ENCODE measurements at places on chromosomes 12 and 14.

DNA sequence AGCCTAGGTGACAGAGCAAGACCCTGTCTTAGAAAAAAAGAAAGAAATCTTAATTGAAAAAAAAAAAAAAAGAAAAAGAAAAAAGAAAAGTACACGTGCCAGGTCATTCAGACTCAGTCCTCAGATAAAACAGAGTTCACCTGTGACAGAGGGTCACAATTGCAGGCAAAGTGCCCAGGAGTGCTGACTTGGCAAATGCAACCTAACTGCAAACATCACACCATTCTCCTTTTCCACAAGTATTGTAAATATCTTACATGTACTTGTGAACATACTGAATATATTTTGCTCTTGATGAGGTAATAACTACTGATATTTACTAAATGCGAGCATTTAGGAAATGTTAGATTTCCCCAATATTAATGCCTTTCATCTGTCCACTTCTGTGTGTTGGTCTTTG is 9.0 kb upstream of the COL2A1 start:
- no peak for DNase-seq

DNA sequence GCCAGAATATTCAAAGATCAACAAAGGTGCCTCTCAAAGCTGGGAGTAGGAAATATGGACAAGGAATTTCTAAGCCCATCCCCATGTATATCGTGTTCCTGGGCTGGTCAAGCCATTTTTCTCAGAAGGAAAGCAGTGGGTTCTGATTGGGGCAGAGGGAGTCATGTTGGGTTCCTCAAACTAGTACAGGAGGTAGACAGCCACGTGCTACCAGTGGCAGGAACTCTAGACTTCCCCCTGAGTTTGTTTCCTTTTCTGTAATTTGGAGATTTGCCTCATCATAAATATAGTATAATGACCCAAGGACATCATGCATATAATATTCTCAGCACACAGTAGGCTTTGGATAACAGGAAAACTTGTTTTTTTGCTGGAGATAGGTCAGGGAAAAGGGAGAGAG is 16.4 kb upstream of the PLEKHH1 start:
- DNase-seq: no peak

DNA sequence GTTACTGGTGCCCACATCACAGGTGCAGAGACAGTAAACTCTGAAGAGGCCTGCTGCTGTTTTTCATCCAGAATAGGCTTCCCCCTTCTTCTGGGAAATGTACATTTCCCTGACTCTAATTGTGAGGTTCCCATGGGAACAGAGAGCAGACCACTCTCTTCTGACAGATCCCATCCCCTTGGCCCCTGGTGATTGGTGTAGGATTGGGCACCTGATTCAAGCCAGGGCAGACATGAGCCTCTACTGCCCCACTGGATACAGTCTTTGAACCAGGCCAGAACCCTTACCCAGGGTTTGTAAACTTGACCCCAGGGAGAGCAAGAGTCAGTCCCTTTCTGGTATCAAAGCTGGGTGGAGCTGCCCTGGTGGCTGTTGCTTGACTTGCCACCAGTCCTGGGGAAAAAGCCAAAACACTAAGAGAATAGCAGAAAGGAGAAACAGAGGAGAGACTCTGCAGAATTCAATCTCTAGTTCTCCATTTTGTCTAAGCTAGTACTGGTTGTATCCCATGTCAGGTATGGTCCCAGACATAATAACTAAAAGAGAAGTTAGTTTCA is 14.8 kb upstream of the NFYB start:
- no peak for DNase-seq

DNA sequence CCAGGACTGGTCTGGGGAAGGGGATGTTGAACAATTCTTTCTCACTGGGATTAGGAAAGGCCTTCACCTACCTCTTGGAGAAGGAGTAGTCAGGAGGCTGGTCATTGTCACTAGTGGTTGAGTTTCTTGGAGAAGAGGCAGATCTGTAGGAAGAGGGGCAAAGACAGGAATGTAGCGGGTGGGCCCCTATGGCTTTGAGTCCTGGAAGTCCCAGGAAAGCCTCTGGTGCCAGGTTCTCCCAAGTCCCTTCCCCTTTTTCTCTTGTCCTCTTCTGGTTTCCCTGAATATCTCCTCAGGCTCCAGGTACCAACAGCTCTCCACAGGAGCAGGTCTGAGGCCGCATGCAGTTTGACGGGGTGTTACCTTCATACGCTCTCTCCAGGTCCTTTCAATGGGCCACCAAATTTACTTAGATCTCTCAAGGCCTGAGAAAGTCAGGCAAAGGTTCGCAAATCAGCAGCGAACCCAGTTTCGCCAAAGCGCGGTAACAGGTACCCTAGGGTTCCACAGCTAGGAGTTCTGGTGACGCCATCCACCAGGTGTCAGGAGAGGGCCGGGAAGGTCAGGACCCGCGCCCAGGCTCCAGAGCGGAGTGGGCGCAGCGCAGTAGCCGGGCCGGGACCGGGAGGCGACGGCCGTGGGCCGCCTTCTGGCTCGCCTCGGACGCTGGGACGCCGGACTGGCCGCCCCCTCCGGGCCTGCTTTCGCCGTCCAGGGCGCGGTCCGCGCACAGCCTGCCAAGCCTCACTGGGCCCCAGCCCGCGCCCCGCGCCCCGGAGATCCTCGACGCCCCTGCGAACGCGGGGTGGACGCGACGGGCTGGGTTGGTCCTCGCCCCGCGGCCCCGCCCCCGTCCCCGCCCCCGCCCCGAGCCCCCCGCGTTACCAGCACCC is 795 bp downstream of the SMAGP start:
- peak; percentile 26 for DNase-seq

- no peak for DNase-seq
These were observed 78.0 kb upstream of the TTC7B start for GRCh38 chr14:90894241-90894640.

- DNase-seq: peak; percentile 83
These were observed 1.3 kb downstream of the ZC3H10 start for GRCh38 chr12:56119361-56119796.

- DNase-seq: peak; percentile 78
These were observed 131.2 kb upstream of the DYRK2 start for GRCh38 chr12:67517181-67517887.

GRCh38 chr12:76018672-76019071 is 12.9 kb downstream of the PHLDA1 start:
- no peak for DNase-seq

DNA sequence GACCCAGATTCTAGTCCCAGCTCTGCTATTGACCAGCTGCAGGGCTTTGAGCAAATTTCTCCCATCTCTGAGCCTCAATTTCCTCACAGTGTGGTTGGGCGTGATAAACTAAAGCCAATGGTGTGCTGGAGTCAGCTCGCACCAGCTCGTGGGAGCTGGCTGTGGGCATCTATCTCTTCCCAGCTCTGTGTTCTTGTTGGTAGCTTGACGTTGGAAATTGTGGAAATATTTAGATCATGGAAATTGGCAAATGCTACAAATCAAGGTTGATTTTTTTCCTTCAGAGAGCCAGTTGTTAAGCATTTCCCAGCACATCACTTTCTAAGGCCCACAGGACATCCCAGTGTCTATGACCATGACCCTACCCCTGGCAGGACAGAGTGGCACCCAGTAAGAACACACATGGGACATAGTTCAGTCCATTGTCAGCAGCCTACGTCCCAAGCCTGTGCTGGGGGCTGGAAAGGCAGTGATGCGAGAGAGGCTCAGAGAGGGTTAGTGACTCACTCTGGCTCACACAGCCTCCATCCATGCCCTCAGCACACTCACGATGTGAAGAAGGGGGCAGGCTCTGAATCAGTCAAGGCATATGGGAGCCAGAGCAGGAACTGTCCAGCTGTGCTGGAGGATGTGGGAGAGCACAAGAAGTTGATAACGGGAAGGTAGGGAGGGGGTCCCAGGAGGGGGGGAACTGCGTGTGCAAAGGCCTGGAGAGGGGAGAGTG is 77.6 kb downstream of the LGMN start:
- DNase-seq: no peak

- no peak for DNase-seq
These were observed 63.5 kb downstream of the ERH start for GRCh38 chr14:69334576-69334975.

DNA sequence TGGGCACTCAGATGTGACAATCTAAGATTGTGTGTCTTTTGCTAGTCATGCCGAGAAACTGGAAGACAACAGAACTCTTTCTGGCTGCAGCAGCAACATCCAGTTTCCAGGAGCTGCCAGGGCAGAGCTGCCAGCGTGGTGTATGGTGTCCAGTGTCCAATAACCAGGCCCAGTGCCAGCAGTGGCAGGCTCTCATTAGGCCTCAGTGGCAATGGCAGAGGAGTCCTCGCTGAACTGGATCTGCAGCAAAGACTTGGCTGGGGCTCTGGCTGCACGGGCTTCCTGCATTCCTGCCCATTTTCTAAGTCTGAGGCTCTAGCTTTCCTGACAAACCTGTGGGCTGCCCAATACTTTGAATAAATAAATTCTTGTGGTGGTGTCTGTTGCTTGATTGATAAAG is 26.2 kb upstream of the PPM1A start:
- DNase-seq: peak; percentile 35

DNA sequence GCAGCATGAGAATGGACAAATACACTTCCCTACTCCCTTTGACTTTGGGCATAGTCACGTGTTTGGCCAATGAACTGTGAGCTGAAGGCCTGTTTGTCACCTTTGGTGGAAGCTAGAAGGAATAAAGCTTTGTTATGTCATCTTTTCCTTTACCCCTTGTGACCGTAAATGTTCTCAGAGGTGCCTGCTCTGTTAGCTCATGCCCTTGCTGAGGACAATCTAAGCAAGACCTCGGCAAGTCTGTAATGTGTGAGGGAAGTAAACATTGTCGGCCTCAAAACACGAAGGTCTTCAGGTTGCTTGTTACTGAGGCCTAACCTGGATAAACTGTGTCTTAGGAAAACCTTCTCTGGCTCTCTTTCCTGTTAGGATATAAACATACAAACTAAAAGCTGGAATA is 354.2 kb downstream of the TMEM132D start:
- no peak for DNase-seq

DNA sequence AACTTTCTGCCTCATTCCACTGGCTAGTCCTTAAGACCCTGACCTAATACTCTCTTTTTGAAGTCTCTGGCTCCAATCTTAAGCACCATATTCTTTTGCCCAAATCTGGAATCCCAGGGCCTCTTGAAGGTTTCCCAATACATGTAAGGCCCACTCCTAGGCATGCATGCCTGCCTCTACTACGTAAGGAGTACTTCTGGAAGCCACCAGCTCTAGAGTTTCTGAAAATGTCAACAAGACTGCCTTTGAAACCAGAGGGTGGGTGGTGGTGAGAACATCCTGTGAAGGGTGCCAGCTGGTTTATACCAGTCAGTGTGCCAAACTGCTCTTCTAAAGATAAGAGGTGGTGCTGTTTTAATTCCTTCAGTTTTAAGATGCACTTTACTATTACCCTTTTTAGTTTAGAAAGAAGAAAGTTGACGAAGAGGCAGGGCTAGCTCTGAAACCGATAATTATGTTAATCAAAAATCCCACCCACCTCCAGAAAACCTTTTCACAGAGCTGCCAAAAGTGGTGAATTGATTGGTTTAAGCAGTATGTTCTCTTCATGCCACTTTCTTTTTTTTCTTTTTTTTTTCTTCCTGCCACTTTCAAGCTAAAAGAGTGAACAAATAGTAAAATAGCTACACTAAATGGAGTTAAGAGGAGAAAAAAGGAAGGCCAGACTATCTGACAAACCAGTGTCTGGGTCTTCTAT is 8.7 kb upstream of the WDR89 start:
- DNase-seq: no peak

DNA sequence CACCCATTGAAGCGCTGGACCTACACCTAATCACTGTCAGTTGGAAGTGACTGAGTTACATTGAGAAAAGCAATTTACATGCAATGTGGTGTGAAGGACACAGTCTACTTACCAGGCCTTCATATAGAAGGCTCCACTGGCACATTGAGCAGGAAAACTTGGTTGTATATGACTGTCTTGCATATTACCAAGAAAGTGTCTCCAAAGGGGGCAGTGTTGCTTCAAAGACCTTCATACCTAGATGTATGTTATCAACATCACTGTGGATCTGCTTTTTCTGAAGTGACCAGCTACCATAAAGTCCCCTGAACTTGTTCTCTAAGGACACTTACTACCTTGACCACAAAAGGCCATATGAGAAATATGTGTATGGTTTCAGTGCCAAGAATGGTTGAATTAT is 64.1 kb downstream of the NELL2 start:
- DNase-seq: no peak

- no peak for DNase-seq
These were observed 68.2 kb downstream of the GPATCH2L start for GRCh38 chr14:76219873-76220272.

DNA sequence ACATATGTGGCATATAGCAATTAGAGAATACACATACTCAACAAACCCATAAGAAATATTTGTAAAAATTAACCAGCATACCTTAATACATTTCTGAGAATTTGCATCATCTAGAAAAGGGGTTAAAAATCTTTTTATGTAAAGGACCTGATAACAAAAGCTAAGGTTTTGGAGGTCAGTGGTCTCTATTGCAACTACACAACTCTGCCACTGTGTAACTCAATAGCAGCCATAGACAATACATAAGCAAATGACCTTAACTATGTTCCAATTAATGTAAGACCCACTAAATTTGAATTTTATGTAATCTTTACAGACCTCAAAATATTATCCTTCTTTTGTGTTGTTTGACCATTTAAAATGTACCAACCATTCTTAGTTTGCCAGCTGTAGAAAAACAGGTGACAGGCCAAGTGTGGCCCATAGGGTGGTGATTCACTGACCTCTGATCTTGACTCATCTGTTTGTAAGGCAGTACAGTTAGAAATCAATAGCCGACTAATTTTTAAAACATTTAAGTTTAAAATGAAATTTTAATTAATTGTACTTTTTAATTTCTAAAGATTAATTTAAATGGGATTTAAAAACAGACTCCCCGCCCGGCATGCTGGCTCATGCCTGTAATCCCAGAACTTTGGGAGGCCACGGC is 7.4 kb upstream of the EPS8 start:
- DNase-seq: no peak

- peak; percentile 59 for DNase-seq
These were observed 845 bp upstream of the AGAP2 start for GRCh38 chr12:57739387-57739786.

GRCh38 chr12:70043490-70044138 is 199.6 kb upstream of the CNOT2 start:
- peak; percentile 60 for DNase-seq

- DNase-seq: no peak
These were observed 32.1 kb downstream of the DMAC2L start for GRCh38 chr14:50344116-50344775.

DNA sequence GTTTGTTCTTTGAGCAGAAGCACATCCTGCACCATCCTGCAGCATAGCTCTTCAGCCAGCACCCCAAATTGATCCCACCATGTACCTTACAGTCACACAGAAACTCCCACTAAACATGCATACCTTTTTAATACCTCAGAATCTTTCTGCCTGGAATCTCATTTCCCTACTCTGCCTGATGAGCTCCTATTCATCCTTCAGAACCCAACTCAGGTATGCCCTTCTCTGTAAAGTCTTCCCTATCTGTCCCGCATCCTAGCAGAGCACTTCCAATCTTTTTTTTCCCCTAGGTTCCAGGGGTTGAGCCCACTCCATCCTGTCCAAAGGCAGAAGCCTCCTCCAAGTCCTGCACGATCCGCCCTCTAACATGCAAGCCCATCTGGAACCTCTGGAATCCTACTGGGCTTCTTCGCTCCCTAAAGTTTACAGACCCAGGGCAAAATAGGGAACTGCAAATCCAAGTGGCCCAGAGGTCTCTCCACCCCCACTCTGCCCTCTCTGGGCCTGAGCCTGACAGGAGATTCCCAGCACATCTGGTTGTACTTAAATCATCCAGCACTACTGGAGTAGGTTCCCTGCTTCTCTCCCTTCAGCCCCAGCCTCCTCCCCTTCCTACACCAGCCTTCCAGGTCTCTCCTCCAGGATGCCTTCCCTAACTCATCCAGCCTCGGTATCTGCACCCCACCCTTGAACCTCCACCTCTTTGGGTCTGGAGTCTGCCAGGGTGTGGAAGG is 4.1 kb upstream of the FIGNL2 start:
- DNase-seq: no peak

Data from G401 (cell line).